GM23338 (cell line): ENCODE measurements at places on chromosomes 7 and 10. TPM values are rescaled to one million over a fixed set of nuclear protein-coding genes. Genes with fewer than 3 reads are reported as not detected.

FGFBP3 gene
- 73.2 and 73.9 TPM in 2 replicates for total RNA-seq

GRCh38 chr7:151366166-151366879 is 24.7 kb downstream of the NUB1 start:
- no peaks in the 10 kb centered on the region for H3K27me3 ChIP-seq
- no peak overlapping the region for H3K4me3 ChIP-seq
- 0 out of 2 replicates have a peak overlapping the region, but pooled peaks have one; percentile 20 for H3K27ac ChIP-seq
- H3K36me3 ChIP-seq, result 0 out of 2 replicates have a peak, but pooled peaks cover 3% of the 10 kb centered on the region

MAPK8 gene
- 63.5 and 73.6 TPM in 2 replicates for total RNA-seq

DNA sequence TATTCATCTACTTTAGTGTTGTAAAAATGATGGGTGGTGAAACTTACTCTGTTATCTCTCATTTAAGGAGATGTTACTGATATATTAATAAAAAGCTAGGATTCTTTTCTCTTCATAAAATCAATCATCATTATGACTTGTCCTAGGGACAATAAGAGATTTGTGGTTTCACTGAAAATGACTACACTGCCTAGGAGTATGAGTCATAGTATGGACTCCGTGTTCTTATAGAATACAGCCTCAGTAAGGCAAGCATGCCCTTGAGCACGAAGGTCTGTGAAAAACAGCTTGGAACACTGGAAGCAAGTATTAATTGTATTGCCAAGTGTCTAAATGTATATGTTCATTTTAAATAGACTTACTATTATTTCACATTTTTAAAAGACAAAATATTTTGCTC is 749.2 kb upstream of the PCDH15 start:
- no peaks in the 10 kb centered on the region for H3K36me3 ChIP-seq
- H3K4me1 ChIP-seq, result no peaks in the 10 kb centered on the region
- no peaks in the 10 kb centered on the region for H3K27me3 ChIP-seq
- H3K27ac ChIP-seq, result no peak overlapping the region

GRCh38 chr10:71268758-71269157 is 50.3 kb upstream of the SLC29A3 start:
- H3K4me3 ChIP-seq, result no peak overlapping the region
- no peaks in the 10 kb centered on the region for H3K36me3 ChIP-seq
- DNase-seq, result no peak
- H3K4me1 ChIP-seq, result peaks cover 47% of the 10 kb centered on the region

- no peaks in the 10 kb centered on the region for H3K4me1 ChIP-seq
- H3K4me3 ChIP-seq, result no peak overlapping the region
Observed at GRCh38 chr7:44681645-44682044, 67.0 kb upstream of the ZMIZ2 start.

DNA sequence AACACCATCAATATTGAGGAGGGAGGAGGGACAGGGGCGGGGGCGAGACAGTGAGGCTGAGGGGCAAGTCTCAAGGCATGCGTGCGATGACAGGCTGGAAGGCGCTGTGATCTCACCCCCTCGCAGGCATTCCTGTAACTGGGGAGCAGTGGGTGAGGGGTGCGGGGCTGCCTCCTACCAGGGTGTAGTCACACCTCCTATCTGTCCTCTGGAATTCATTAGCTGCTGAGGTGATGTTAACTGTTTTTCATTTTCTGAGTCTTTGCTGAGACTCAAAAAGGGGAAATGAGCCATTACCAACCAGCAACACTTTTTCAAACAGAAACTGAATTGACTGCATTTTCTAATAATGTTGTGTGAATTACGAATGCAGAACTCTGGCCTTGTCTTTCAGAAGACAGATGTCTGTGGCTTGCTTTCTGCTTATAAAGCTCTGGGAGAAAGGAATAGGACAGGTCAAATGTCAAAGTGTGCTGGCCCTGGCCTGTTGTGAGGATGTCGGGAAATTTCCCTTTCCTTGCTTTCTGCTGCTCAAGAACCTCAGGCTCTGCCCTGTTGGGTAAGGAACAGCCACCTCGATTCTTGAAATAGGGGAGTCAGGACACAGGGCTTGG is 23.7 kb upstream of the CDH23 start:
- H3K27me3 ChIP-seq, result no peaks in the 10 kb centered on the region
- H3K4me3 ChIP-seq, result no peak overlapping the region
- H3K4me1 ChIP-seq, result peaks cover 6% of the 10 kb centered on the region; the same call in 1 of the 2 replicates
- no peak for DNase-seq
- no peak overlapping the region for H3K27ac ChIP-seq

GRCh38 chr7:151629713-151630272 is 110.1 kb upstream of the RHEB start:
- DNase-seq, result no peak
- H3K27ac ChIP-seq, result no peak overlapping the region
- no peaks in the 10 kb centered on the region; the same call in 1 of the 2 replicates for H3K36me3 ChIP-seq
- peaks cover 28% of the 10 kb centered on the region for H3K27me3 ChIP-seq
- no peak overlapping the region for H3K4me3 ChIP-seq

MMP21 gene
- not detected in 2 replicates for total RNA-seq

- no peak for DNase-seq
- no peak overlapping the region for H3K4me3 ChIP-seq
- H3K27ac ChIP-seq, result no peak overlapping the region
- H3K4me1 ChIP-seq, result peaks cover 25% of the 10 kb centered on the region
- H3K36me3 ChIP-seq, result no peaks in the 10 kb centered on the region
- H3K27me3 ChIP-seq, result no peaks in the 10 kb centered on the region
Observed at GRCh38 chr7:124780056-124780455, 14.5 kb upstream of the GPR37 start.

MYL10 gene
- not detected in 2 replicates for total RNA-seq

DNA sequence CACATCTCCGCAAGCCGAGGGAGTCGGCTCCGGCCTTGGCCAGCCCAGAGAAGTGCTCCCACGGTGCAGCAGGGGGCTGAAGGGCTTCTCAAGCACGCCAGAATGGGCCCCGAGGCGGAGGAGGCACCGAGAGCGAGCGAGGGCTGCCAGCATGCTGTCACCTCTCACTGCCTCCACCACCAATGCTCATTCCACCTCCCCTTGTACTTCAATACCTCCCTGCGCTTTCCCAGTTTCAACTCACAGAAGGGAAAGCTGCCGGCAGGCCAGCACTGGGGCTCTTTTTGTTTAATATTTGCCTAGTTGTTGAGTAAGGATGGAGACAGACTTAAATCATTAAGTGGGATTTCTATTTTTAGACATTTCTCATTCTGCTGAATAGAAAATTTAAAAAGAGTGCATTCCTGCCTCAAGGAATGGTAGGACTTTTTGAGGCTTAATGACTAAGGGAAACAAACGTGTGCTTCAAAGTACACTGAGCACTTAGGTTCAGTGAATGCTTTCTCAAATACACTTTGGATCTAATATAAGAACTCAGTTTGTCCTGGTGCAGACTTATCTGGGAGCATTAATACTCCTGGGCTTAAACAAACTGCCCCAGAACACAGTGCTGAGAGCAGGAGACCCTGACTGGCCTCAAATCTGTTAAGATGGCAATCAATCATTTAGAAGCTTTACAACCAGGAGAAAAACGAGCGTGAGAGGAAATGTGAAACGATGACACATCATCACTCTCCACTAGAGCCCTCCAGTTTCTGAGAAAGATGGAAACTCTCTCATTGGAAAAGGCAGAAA is 131.2 kb downstream of the RALA start:
- no peak overlapping the region for H3K4me3 ChIP-seq
- peak overlapping the region; percentile 52; the same call in 1 of the 2 replicates for H3K27ac ChIP-seq
- peaks cover 10% of the 10 kb centered on the region; the same call in 1 of the 2 replicates for H3K4me1 ChIP-seq
- peaks cover 4% of the 10 kb centered on the region; the same call in 1 of the 2 replicates for H3K36me3 ChIP-seq
- no peaks in the 10 kb centered on the region for H3K27me3 ChIP-seq

DNA sequence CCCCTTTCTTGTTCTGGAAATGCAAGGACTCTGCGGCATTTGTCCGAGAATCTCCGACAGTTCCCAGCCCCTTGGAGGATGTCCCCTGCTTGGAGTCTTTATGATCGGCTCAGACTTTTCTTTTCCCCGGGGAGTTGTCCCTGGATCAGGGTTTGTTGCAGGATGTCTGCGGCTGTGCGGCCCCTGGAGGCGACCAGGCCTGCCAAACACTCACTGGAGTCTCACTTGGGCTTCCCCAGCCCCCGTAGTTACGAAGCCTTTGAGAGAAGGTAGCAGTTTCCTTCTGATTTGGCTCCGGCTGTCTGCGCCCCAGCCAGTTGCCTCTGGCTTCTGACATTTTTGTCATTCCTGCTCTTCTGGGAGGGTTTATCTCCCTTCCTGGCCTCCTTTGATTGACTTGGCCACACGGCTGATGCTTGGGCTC is 16.1 kb downstream of the COL26A1 start:
- no peak overlapping the region for H3K4me3 ChIP-seq
- no peaks in the 10 kb centered on the region for H3K27me3 ChIP-seq
- peaks cover 14% of the 10 kb centered on the region for H3K4me1 ChIP-seq
- peak overlapping the region; percentile 92 for H3K27ac ChIP-seq
- no peaks in the 10 kb centered on the region for H3K36me3 ChIP-seq

GRCh38 chr7:81161451-81162075 is 242.7 kb upstream of the SEMA3C start:
- no peaks in the 10 kb centered on the region for H3K27me3 ChIP-seq
- no peak overlapping the region for H3K4me3 ChIP-seq
- no peak for DNase-seq
- no peak overlapping the region for H3K27ac ChIP-seq
- no peaks in the 10 kb centered on the region for H3K36me3 ChIP-seq
- H3K4me1 ChIP-seq, result peaks cover 15% of the 10 kb centered on the region

GRCh38 chr10:5446390-5446926 is 34.1 kb downstream of the NET1 start:
- H3K4me1 ChIP-seq, result peaks cover 38% of the 10 kb centered on the region
- H3K36me3 ChIP-seq, result no peaks in the 10 kb centered on the region
- H3K27ac ChIP-seq, result no peak overlapping the region

- H3K4me1 ChIP-seq, result no peaks in the 10 kb centered on the region
- no peaks in the 10 kb centered on the region for H3K36me3 ChIP-seq
- no peak for DNase-seq
- no peak overlapping the region for H3K27ac ChIP-seq
Observed at GRCh38 chr7:23892019-23892418, 182.0 kb downstream of the STK31 start.

PRR15 gene
- total RNA-seq, result 15.5 and 17.4 TPM in 2 replicates

MINDY3 gene
- 13.6 and 15.1 TPM in 2 replicates for total RNA-seq

DNA sequence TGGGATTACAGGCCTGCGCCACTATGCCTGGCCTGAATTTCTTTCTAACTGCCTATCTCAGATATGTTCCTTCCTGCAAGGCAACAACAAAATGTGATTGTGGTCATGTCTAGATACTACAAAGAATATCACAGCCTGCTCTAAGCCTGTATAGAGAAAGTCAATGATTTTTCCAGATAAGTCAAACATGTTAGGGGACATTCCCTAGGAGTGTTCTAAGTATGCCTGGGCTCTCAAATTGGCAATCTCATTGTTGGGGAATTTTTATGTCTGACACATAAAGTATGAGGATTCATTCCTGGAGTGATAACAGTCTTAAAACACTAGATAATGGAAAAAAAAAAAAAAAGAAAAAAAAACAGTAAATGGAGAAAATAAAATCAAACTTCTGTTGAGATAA is 406.1 kb downstream of the GATA3 start:
- H3K4me1 ChIP-seq, result no peaks in the 10 kb centered on the region
- H3K27ac ChIP-seq, result no peak overlapping the region
- DNase-seq, result no peak
- H3K4me3 ChIP-seq, result no peak overlapping the region
- no peaks in the 10 kb centered on the region for H3K27me3 ChIP-seq

HECW1 gene
- 19.2 and 21.8 TPM in 2 replicates for total RNA-seq

DNA sequence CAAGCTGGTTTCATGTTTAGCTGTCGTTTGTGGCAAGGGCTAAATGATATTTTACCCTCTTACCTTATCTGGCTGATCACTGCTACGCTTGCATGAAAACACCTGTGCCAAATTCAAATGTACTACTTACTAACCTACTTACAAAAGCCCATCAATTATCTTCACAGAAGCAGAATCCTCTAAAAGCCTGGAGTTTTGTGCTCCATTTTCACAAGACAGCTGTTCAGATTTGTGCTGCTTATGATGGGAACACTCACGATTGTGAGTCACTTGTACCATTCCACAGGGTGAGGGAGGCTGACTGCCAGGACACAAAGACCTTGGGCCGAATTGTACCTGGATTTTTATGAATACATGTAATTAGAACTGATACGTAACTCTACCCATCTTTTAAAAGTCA is 245.0 kb upstream of the NPY start:
- DNase-seq, result no peak
- no peaks in the 10 kb centered on the region for H3K36me3 ChIP-seq
- H3K4me1 ChIP-seq, result peaks cover 6% of the 10 kb centered on the region; the same call in 1 of the 2 replicates
- no peak overlapping the region for H3K27ac ChIP-seq
- no peak overlapping the region for H3K4me3 ChIP-seq

CRTAC1 gene
- total RNA-seq, result 0.74 and 1.2 TPM in 2 replicates

GIMAP6 gene
- not detected in 2 replicates for total RNA-seq

GRCh38 chr10:9342885-9343570 is 1288.5 kb downstream of the GATA3 start:
- DNase-seq, result peak; percentile 79
- H3K36me3 ChIP-seq, result no peaks in the 10 kb centered on the region
- H3K27ac ChIP-seq, result no peak overlapping the region
- H3K4me3 ChIP-seq, result no peak overlapping the region
- H3K27me3 ChIP-seq, result no peaks in the 10 kb centered on the region

HILPDA gene
- 32.4 and 38.5 TPM in 2 replicates for total RNA-seq

PLXNA4 gene
- 0.54 and 0.80 TPM in 2 replicates for total RNA-seq

GRCh38 chr10:58026036-58026435 is 241.7 kb downstream of the IPMK start:
- no peaks in the 10 kb centered on the region for H3K4me1 ChIP-seq
- H3K27ac ChIP-seq, result no peak overlapping the region
- H3K27me3 ChIP-seq, result no peaks in the 10 kb centered on the region
- no peak overlapping the region for H3K4me3 ChIP-seq
- DNase-seq, result no peak

GNGT1 gene
- not detected in 2 replicates for total RNA-seq

DNA sequence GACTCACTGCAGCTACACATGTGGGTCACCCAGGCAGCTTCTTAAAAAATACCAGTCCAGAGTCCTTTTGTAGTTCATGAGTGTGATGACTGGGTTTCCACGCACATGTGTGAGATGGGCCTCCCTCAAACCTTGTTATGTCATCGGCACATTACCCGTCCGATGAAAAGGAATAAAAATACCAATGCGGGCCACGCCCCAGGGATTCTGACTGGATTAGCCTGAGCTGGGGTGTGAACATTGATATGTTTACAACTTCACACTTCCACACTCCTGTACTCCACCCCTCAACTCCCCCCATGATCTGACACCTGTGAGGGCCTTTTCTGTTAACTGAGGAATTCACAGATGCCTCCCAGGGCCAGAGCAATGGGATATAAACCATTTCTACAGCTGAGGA is 6.2 kb downstream of the SLC29A3 start:
- no peaks in the 10 kb centered on the region for H3K27me3 ChIP-seq
- H3K4me3 ChIP-seq, result no peak overlapping the region
- peaks cover under 1% of the 10 kb centered on the region; the same call in 1 of the 2 replicates for H3K4me1 ChIP-seq
